AG04449 (cell line): ENCODE measurements at places on chromosomes 16 and 17.

GRCh38 chr16:29744541-29745101, 1.2 kb downstream of the C16orf54 start:
- no peak for DNase-seq

GRCh38 chr16:29983420-29984136, 9.9 kb downstream of the TAOK2 start:
- DNase-seq = no peak

- no peak for DNase-seq
These were observed 741.1 kb downstream of the CDH11 start for GRCh38 chr16:64380751-64381150.

GRCh38 chr17:7122381-7122780, 7.8 kb upstream of the ASGR2 start:
- DNase-seq = no peak

GRCh38 chr17:29038085-29038795, 4.7 kb upstream of the PIPOX start:
- no peak for DNase-seq

DNA sequence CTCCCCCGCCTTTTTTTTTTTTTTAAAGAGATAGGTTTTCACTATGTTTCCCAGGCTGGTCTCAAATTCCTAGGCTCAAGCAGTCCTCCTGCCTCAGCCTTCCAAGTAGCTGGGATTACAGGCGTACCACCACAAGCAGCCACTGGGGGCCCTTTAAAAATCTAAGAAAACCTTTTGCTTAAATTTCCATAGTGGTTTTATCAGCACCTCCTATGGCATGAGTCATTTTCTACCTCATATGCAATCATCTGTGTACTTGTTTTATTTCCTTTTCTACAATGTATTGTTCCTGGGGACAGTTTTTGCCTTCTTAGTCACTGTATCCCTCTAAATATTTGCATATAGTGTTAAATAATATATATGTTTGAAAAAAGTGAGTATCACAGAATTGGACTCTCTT, 29.2 kb downstream of the GNA13 start:
- DNase-seq = no peak

DNA sequence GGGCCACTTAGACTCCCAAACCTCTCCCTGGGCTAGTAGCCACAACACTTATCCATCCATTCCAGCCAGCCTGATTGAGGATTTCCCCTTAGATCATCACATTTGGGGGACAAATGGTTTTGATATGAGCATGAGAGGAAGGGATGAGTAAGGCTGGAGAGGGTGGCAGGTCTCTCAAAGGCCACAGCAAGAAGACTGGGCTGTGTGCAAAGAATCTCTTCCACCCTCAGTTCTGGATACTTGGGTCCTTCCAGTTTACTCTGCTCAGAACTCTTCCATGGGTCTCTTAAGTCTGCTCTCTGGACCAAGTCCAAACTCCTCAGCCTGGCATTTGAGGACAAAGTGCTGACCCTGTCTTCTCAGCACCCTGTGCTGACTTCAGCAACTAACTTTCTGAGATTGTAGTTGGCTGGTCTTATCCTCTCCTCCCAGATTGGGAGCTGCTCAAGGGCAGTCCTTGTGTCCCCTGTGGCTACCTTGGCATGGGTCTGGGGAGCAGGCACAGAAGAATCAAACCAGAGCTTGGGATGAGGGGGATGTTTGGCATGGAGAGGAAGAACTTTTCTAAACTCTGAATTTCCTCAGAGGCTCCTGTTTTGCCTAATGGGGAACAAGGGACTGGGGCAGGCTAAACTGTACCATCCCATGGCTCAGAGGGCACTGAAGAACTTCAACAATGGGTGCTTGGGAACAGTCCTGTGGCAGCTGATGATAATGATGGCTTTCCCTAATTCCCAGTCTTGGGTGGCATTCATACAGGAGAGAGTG, 3.1 kb upstream of the NFATC3 start:
- no peak for DNase-seq

DNA sequence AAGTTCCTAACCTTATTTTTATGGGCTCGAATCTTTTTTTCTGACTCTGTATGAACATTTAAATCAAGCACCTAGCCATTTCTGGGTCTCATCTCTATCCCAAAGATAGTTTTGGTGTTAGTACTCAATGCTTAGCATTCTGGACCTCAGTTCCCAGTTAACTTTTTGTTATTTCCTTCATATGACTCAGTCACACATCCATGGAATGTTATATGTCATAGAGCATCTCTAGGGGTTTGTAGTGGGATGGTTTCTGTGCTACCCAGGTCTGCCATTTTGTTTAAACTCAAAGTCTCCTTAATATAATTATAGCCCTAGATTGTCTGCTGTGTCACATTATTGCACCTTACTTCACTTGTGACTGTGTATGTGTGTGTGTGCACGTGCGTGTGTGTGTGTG, 90.1 kb downstream of the EFCAB13 start:
- no peak for DNase-seq

- no peak for DNase-seq
These were observed 30.1 kb downstream of the HOXB1 start for GRCh38 chr17:48500435-48501426.

DNA sequence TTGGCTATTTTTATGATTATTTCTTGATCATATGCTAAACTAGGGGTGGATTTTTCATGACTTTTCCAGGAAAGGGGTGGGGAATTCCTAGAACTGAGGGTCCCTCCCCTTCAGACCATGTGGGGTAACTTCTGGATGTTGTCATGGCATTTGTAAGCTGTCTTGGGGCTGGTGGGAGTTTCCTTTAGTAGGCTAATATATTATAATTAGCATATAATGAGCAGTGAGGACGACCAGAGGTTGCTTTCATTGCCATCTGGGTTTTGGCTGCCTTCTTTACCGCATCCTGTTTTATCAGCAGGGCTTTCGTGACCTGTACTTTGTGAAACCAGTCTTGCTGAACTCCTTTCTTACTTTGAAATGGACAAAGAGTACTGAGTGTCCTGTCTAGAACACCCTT, 40.4 kb upstream of the ABCA5 start:
- DNase-seq = no peak
